ENCODE measurements at places on chromosomes 7 and 10.

GRCh38 chr10:44749151-44749550 is 162.0 kb upstream of the TMEM72 start:
- DNase-seq = no peak

- no peak for DNase-seq
Observed at GRCh38 chr10:77513220-77513619, 124.4 kb downstream of the KCNMA1 start.

DNA sequence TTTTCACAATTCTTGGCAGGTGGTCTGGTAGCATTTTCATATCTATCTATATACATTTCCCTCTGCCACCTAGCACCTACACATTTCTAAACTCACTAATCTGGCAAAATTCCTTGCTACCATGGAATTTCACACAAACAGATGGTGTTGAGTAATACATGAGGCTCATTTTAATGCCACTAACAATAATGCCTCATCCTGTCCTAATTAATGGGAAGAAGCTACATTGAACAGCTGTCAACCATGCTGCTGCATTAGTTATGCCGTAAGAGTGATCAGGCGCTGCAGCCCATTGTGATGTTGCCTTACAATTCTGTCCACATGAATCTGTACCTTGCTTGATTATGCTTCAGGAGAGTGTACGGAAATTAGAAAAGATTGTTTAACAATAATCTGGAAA is 23.2 kb downstream of the COL1A2 start:
- DNase-seq = no peak

DNA sequence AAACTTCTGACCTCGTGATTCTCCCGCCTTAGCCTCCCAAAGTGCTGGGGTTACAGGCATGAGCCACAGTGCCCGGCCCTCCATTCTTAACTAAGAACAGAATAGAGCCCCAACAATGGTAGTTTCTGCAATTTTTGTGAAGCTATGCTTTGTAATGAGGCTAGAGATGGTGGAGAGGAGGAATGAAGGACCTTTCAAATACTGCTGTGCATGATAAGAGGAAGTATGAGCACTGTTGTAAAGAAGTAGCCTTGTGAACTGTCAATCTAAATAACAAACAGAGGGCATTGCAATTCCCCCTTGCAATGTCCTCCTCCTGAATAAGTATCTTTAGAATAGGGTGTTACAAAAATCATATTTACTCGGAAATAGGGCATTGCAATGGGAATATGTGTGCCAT is 70.2 kb downstream of the EVX1 start:
- DNase-seq = no peak

- no peak for DNase-seq
Observed at GRCh38 chr7:112945046-112945445, 141.6 kb downstream of the GPR85 start.
